ENCODE measurements at places on chromosomes 2 and 18. TPM values are rescaled to one million over a fixed set of nuclear protein-coding genes. Genes with fewer than 3 reads are reported as not detected.

DPP4 gene
- total RNA-seq = 256 TPM

COA5 gene
- total RNA-seq = 21.2 TPM

ASB18 gene
- under 0.01 TPM for total RNA-seq

MAT2A gene
- total RNA-seq = 142 TPM

SGO2 gene
- total RNA-seq = 3.2 TPM

SUPT7L gene
- 44.2 TPM for total RNA-seq

OTOS gene
- total RNA-seq = not detected

NTSR2 gene
- total RNA-seq = not detected

SLC9A4 gene
- not detected for total RNA-seq

- DNase-seq = peak; percentile 88
Observed at GRCh38 chr2:202149155-202149762, 76.2 kb downstream of the KIAA2012 start.

GRCh38 chr2:36337354-36337753 lies 18.2 kb upstream of the CRIM1 start:
- DNase-seq = no peak

GRCh38 chr18:45938488-45938935 lies 28.6 kb downstream of the EPG5 start:
- no peak for DNase-seq

- DNase-seq = peak; percentile 89
Observed at GRCh38 chr18:14970027-14970426, 222.1 kb downstream of the ANKRD30B start.

DNA sequence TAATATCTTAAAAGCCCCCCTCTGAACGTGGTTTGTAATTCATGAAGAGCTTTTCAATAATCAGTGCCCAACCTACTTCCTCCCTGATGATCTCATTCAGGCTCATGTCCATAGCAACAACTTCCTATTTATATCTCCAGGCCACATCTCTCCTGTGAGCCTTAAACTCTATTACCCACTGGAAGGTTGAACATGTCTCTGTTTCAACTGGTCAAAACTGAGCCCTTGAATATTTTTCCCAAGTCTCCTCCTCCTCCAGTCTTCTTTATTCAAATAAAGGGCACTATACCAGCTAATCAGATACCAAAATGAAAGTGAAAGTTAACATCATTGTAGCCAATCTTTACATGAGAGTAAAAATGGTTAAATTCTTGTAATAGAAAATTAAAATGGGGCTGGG lies 63.7 kb upstream of the ITGA4 start:
- peak; percentile 80 for DNase-seq

- DNase-seq = no peak
Observed at GRCh38 chr2:23453836-23454460, 69.0 kb downstream of the KLHL29 start.

DNA sequence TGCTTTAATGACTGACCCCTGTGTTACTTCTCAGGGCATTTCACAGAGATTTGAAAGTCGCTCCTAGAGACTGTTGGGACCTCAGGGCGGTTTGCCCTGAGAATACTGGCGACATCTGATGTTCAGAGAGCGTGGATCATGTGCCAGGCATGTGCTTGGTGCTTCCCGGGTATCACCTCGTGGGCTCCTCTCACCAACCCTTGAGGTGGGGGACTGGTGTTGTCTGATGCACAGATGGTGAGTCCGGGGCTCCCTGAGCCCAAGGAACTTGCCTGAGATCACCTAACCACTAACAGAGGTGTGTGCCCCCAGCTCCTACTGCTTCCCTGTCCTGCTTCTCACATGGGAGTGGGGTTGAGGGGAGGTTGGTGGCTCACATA lies 16.2 kb downstream of the ATOH8 start:
- DNase-seq = no peak

- DNase-seq = peak; percentile 47
Observed at GRCh38 chr2:17517481-17518211, 594 bp downstream of the RAD51AP2 start.

- DNase-seq = peak; percentile 73
Observed at GRCh38 chr18:58359218-58359617, 269.7 kb downstream of the ALPK2 start.

GRCh38 chr2:216974321-216975302 lies 114.7 kb upstream of the TNP1 start:
- DNase-seq = no peak

DNA sequence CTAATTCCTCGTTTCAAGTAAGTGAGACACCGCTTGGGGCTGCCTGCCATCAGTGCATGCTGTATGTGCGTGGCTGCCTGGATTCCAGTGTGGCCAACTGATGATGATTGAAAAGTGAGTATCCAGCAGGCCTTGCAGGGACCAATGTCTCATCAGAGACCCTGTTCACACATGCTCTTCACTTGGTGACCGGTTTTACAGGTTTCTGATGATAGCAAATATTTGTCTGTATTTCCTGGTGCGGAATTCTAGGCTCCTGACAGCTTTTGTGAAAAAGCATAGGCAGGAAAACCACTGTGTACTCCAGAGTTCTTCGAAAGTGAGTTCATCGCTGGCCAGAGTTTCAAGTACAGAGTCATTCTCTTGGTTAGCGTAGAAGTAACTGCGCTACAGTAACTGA lies 13.8 kb upstream of the YWHAQ start:
- DNase-seq = no peak

GRCh38 chr2:176398243-176399073 lies 129.2 kb downstream of the MTX2 start:
- DNase-seq = peak; percentile 34

DNA sequence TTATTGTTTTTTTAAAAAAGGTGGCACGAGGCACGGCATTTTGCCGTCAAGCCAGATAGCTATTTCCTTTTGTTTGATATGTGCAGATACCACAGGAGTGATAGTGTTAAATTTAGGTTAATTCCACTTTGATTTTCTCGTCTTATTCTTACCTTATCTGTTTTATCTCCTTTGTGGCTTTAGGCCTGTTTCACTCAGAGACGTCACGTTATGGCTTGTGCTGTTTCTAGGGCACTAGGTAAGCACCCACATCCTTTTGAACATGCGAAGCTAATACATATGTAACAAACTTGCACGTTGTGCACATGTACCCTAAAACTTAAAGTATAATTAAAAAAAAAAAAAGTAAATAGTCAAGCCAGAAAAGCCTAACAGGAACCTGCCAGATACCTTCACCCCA lies 57.8 kb downstream of the C18orf63 start:
- no peak for DNase-seq

- no peak for DNase-seq
Observed at GRCh38 chr2:119849838-119850565, 90.3 kb downstream of the PTPN4 start.

- no peak for DNase-seq
Observed at GRCh38 chr2:47179388-47179787, 24.3 kb upstream of the STPG4 start.

GRCh38 chr18:26909599-26910290 lies 44.2 kb upstream of the AQP4 start:
- no peak for DNase-seq

GRCh38 chr2:159795841-159796690 lies 1.9 kb downstream of the CD302 start:
- peak; percentile 65 for DNase-seq

DNA sequence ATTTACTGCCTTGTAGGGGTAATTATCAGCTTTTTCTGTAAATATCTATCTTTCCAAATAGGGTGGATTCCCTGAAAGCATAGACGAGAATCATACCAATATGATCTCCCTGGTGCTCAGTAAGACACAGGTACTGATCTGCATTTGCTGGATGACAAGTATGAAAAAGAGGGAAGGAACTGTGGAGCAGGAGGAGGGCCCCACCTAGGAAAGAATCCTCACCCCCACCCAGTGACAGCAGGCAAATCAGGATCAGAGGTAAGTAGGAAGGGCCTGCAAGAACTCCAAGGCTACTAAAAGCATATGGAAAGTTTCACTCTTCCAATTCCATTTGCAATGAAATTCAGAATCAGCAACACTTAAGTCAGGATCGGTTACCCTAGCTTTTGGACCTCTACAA lies 42.3 kb downstream of the METTL8 start:
- DNase-seq = no peak

- DNase-seq = no peak
Observed at GRCh38 chr2:60509066-60509465, 44.4 kb downstream of the BCL11A start.

GRCh38 chr2:119760237-119760955 lies 674 bp downstream of the PTPN4 start:
- no peak for DNase-seq

DNA sequence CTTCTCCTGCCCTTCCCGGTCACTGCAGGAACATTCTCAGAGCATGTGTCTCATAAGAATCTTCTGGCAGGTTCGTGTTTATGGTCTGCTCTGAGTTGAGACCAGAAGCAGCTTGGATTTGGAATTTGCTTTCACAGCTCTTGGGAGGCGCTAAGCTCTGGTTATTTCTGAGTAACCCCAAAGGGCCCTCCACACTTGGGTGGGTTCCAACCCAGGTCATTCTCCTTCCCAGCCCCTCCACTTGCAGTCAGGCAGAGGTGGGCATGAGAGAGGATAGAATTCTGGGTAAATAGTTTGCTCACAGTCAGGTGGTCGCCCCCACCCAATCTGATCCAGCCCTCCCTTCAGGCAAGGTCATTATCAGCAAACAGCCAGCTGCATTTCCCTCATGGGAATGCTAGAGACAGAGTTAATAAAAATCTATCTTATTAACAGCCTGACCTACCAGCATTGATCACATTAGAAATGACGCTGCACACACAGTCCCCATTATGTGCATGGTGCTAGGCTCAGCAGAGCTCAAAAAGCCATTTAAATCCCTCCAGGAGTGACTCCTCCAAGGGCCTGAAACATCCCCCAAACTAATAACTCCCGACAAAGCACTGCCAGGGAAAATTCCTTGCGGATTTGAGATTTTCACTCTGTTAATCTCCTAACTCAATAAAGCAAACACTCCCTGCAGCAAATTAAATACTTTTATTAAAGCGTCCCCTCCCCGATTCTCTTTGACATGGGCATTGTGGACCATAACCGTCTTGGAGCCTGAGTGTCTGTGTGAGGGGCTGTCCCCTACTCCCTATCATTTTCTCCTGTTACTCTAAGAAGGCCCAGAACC lies 61.9 kb downstream of the SLC4A5 start:
- DNase-seq = no peak

DNA sequence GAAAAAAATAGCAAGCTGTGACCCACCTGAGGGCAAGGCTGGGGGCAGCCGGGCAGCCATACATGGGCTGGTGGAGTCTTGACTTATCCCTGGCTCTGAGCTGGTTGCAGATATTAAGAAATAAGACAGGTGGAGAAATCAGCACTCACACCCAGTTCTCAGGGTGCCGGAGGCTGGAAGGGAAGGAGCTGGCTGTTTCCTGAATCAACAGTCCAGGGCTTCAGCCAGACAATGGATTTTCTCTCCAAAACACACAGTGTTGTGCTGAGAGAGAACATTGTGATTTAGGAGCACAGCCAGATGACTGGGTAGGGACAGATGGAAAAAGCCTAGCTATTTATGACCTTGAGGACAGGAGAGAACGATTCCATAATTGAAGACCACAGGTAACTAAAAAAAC lies 208.8 kb downstream of the LDLRAD4 start:
- no peak for DNase-seq

Data from osteoblast (primary cell).